ENCODE measurements at places on chromosomes 6 and 20.

DNA sequence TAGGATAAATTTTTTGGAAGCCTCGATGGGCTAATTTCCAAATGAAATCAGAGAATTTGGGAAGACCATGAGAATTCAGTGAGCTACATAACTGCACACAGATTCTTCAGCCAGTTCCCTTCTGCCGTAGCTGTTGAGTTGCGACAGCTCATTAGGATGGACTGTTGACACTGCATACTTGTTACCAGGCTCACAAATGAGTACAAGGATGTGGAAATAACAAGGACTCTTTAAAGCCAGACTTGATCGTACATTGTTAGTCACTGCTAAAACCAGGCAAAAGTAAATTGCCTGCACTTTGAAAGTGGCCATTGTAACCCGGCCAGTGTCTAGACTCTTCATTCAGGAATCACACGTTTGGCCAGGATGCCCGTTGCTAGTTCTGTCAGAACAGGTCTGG, 37.0 kb downstream of the NDUFAF5 start:
- no peak for DNase-seq

GRCh38 chr6:6829872-6830685, 241.6 kb downstream of the LY86 start:
- DNase-seq = no peak

DNA sequence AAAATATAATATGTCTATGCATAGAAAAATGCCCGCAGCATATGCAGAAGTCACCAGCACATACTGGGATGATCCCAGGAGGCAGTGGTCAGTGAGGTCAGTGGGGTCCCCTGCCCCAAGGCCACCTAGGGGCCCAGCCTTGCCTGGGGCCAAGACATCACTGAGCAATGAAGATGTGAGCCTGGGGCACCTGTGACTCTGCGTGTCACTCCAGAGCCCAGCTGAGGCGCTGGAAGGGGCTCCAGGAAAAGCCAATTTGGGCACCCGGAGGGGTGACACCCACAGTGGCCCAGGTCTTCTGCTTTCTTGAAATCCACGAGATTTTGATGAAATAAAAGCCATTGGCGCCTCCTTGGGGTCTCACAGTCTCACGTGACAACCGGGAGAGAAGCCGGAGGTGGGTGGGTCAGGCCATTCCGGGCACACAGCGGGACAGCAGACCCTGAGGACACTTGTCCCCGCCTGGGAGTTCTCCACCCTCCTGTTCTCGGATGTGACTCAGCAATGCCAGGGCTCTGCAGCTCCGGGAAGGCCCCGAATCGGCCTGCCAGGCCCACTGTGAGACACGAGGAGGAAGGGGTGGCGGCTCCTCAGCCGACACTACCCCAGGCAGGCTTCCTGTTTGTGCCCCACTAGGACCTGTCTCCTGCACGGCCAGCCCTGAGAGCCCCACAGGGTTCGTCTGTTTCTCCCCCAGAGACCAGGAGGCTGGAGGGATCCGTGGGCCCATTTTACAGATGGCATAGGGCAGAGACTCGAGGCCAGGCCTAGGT, 24.4 kb upstream of the SLCO4A1 start:
- DNase-seq = peak; percentile 40

GRCh38 chr6:113449051-113449450, 408.1 kb upstream of the MARCKS start:
- no peak for DNase-seq

GRCh38 chr6:21664314-21665109, 71.0 kb downstream of the SOX4 start:
- no peak for DNase-seq

DNA sequence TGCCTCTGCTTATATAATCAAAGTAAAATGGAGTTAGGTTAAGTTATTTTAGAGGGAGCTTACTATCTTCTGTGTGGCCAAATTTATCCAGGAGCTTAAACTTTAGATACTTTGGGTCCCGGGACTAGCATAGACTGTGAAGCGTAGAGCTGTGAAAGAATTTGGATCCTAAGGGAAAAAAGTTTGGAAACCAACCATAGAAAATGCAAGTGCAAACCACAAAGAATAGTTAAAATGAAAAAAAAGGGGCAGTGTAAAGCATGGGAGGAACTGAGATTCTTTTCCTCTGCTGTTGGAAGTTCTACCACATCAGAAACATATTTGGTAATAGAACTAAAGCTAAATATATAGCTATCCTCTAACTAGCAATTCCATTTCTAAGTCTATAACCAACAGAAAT, 232.2 kb upstream of the FLRT3 start:
- DNase-seq = no peak

- no peak for DNase-seq
Measured at GRCh38 chr20:32162351-32162750, 45.2 kb downstream of the PLAGL2 start.

DNA sequence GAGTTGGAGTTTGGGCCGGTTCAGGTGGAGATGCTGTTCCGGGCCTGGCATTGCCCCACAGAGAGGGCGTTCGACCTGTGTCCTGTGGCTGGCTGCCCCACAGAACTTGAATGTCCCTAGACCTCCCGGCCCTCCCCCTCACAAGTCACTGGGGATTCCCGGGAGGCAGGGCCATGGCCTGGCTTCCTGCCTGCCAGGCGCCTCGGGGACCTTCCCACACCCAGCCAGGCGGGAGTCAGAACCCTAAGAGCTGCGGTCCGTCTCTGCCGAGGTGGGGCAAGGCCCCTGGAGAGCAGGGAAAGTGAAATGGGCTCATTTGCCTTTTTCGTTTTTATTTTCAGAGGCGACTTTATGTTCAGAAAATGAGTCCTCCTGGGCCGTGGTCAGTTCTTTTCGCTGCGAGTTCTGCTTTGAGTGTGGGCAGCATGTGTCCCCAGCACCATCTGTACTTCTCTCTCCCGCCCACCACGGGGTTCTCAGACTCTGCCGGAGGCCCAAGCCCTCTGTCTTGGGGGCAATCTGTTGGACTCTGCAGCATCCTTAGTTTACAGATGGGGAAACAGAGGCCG, 8.5 kb downstream of the RBM38 start:
- no peak for DNase-seq

DNA sequence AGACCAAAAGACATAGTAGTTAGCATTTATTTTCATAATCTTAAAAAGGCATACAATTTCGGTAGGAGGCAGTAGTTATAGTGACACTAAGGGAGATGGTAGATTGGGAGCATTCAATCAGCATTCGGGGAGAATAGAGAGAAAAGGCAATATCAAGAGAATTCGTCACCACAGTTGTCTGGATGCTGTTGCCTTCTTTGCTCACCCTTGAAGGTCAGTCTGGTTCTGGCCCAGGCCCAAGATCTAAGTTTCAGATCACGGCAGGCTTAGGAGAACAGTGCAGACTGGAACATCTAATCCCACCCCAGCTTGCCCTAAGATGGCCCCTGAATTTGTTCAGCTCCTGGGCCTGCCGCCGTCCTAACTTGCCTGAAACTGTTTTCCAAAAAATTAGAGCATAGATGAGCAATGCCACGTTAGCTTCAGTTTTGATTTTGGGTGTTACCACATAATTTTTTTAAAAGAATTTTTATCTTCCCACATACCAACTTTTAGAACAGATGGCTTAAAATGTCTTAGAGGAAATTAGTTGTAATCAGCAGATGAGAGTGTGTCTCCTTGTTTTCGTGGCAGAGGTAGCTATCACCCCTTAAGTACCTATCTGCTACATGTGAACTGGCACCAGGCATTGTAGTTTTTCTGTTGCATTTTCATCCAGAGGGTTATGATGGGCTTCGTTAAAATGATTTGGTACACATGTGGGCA, 8.3 kb upstream of the CEP85L start:
- DNase-seq = no peak

GRCh38 chr6:15554728-15555100, 108.1 kb downstream of the DTNBP1 start:
- no peak for DNase-seq

DNA sequence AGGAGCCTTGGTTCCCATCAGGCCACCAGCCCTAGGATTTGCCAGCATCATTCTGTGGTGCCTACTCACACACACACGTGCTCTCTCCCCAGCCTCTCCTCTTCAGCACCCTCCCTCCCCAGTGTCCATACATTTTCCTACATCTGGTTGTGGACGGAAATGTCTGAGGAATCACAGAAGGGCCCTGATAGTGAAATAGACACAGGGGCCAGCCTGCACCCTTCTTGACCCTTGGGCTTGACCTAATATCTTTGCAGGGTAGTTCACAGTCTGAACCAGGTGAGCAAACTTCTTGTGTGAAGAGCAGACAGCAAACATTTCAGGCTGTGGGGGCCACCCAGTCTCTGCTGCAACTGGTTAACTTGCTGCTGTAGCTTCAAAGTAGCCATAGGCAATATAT, 108.5 kb upstream of the NXT1 start:
- no peak for DNase-seq

DNA sequence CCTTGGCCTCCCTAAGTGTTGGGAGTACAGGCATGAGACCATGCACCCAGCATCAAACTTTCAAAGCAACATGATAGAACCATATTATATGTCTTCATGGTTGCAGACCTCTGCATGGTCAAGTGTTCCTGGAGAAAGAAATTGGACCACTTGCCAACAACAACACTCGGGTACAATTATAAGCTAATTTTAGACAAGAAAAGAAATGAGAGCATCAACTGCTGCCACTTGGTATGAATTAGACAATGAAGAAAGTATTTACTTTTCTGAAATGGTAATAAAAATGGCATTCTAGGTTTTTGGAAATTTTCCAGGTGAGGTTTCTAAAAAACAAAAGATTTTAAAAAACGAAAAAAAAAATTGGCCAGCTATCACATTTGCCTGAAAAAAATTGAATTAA, 7.7 kb upstream of the PM20D2 start:
- DNase-seq = no peak

DNA sequence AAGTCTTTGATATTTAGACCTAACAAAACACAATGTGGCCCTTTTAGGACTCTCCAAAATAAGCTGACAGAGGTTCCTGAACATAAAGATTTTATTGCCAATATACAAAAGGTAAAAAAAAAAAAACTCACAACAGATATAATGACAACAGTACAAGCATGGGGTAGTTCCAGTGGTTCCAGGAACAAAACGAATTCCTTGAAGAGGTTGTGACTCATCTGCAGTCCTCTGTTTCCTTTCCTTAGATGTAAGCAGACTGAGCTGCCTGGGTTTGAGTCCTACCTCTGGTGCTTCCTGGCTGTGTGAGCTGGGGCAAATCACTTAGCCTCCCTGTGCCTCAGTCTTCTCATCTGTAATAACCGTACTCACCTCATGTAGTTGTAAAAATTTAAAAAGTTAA, 13.3 kb upstream of the CTAGE9 start:
- no peak for DNase-seq

GRCh38 chr6:4732691-4733315, 43.4 kb upstream of the CDYL start:
- no peak for DNase-seq

DNA sequence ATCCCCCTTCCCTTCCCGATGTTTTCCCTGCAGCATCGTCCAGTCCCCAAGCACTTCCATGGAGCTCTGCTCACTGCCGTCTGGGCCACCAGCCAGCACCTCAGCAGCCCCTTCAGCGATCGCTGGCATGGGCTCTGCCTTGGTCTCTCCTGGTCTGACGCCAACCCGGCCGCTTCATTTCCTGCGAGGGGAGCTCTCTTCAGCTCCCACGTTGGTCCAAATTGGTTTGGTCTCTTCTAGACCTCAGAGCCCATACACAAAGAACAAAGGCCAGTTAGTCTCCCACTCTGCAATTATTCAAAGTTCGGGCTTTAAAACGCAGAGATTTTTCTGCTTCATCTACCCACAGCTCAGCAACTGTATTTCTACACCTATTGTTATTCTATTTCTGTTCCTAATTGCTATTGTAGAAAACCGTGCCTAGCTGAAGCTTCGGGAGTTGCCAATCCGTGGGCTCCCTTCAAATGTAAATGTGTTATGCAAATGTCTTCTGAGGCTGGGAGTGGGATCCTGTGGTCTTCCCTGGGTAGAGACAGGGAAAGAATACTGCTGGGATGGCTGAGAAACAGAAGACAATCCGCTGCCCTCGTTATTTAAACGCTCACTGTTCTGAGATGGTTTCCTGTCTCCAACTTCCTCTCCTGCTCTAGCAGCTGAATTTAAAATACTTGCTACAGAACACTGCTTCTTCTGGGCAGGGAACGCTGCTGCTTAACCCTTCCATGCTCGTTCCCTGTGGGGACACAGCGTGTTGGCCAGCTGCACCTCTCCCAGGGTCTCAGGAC, 154.2 kb upstream of the QKI start:
- no peak for DNase-seq

GRCh38 chr20:44477151-44477550, 1.5 kb downstream of the TTPAL start:
- DNase-seq = no peak

DNA sequence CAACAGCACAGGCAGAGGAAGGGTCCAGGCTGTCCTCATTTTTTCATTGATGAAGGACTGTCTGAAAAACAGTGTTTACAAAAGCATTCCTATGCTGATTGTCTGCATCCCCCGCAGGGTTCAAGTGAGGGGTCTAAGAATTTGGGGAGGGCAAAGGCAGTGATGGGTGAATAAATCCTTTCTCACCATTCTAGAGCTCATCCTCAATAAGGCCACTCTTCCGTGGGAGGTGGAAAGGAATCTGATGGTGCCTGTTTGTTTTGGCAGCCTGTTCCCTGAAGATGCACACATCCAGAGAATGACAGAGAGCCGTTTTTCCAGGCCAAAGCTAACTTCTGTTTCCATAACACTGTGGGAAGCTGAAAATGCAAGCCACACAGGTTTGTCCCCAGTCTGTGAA, 164.5 kb downstream of the MOXD1 start:
- no peak for DNase-seq

- DNase-seq = peak; percentile 50
Measured at GRCh38 chr20:19692685-19693119, 65.4 kb upstream of the RIN2 start.

DNA sequence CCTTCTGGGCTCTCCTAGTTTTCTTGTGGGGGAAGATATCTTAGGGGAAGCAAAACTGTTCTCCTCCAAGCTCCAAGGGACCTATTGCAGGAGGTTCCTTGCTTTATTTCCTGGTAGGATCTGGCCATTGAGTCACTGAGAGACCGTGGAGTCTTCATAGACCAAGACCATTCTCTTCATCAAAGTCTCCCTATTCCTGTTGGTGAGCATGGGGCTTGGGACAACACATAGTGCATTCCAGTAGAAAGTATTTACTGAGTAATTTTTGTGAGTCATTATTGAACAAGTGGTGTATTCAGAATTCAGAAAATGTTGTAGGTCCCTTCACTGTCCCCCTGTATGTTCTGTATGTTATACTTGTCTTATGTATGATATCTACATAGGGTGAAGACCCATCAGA, 133.6 kb downstream of the CDH26 start:
- no peak for DNase-seq

- no peak for DNase-seq
Measured at GRCh38 chr6:136641166-136641565, 90.9 kb upstream of the MAP7 start.
